ENCODE measurements at places on chromosomes 7 and 10.

DNA sequence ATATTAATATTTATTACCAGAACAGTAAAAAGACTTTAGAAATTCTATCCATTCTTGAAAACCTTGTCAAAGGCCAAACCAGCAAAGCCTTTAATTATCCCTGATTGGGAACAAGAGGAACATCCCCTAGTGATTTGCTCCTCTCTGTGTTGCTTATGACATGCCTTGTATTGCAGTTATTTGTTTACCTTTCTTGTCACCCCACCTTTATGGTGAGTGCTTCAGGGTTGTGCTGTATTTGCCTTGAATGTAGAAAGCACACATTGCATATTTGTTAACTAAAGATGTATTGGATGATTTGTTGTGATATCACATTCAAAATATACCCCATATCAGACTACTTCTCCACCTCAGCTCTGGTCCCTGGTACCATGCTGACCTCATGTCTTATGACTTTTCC is 23.5 kb upstream of the TECTB start:
- no peak for DNase-seq

DNA sequence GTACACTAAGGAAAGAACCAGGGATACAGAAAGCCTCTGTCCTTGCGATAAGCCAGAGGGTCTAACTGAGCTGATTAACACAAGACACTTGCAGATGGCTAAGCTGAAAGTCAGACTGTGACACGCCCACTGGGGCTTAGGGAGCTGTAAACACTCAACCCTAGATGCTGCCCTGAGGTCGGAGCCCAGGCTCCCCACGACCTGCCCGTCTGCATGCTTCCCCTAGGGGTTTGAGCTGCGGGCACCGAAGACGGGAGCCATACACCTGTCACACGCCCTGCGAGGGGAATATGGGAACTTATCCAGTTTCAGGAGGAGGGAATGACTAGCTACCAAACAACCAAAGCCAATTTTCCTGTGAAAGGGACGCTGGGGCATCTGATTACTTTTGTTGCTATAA is 96.0 kb downstream of the HTR5A start:
- DNase-seq, result no peak

DNA sequence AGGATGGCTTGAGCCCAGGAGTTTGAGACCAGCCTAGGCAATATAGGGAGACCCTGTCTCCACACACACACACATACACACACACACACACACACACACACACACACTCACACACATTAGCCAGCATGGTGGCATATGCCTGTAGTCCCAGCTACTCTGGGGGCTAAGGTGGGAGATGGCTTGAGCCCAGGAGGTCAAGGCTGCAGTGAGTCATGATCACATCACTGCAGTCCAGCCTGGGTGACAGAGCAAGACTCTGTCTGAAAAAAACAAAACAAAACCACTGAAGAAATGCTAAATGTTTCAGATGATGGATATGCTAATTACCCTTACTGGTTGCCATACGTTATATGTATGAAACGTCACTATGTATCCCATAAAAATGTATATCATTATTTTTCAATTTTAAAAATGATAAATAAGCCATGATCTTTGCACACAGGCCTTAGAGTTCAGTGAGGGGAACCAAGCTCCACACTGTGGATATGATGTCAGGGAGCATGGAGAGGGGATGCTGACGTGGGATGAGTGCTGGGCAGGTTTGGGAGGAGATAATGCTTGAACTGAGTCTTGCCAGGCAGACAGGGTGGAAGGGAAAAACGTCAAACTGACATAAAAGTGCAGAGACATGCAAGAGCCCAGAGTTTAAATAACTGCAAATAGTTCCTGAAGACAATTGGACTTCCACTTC is 45.9 kb upstream of the ARHGAP12 start:
- no peak for DNase-seq

DNA sequence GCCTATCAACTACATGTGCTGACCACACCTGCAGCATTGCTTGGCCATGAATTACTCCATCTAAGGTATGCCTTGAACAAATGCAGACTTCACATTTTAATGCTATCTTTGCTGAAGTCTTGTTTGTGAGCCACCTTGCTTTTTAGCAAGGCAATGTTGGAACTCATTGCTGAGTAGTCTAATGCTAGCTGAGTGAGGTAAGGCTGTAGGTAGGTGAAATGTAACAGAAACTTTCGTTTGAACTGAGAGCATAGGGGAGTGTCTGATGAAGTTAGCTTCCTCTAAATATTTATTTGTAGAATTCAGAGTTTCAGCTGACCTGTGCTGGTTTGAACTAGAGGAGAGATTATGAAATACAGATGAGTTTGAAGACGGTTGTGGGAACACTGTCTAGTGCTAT is 238.5 kb downstream of the SEMA3A start:
- no peak for DNase-seq

DNA sequence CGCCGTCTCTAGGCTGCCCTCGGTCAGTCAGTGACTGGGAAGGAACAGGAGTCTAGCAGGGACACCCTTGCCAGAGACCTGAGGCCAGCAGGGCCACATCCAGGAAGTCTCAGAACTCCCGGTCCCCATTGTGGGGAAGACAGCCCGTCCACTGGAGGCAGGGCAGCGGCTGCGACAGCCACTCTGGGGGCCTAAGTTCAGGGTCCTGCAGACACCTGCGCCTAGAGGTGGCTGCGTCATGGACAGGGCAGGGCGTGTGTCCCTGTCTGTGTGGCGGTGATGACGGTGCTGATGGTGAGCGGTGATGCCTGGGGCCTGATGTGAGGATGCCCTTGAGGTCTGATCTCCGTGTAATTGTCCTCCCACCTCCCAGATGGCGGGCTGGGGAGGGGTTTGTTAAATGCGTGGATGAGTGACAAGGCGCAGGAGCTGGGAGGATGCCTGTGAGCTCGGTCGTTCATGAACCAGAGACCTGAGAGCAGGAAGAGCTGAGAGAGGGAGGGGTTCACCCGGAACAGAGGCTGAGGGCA is 537.9 kb upstream of the FOXK1 start:
- DNase-seq, result no peak

DNA sequence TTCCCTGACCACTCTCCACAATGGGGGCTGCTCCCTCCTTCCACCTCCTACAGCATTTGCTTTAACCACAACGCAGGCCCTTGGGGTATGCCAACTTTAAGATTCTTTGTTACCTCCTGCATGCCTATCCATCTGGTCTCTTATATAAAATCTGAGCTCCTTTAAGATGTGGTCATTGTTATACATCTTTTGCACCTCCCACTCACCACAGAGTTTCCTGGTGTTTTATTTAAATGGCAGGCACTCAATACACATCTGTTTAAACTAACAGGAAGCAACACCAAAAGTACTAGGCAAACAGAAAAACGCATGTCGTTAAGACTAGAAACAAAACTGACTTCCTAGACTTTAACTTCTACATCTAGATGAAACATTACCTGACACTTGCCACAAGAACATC is 36.3 kb downstream of the SLC25A13 start:
- DNase-seq, result no peak

DNA sequence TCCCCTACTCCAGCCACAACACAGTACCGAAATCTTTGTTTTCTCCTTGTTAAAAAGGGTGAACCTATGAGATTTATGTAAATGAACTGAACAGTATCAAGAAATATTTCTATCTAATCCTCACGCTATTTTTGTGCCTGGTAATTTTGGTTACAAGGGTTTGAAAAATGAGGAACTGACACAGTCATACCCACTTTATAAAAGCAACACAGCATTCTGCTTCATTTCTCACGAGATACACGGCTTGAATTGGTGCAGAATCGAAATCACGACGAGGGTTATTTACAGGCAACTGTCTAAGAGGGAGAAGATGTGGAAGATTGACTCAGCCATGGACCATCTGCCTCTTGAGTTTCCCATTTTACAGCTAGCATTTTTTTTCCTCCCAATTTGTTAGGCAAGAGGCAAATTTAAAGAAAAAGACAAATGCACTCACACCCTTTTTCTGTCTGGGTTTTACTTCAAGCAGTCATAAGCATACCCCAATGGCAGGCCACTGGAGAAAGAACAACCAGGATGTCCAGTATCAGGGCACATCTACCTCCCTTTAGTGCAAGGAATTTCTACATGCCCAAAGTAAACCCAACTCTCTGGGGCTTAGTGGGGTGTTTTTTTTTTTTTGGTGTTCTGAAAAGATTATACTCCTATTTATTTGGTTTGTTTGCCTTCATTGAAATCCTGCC is 108.1 kb downstream of the ITGB8 start:
- no peak for DNase-seq

DNA sequence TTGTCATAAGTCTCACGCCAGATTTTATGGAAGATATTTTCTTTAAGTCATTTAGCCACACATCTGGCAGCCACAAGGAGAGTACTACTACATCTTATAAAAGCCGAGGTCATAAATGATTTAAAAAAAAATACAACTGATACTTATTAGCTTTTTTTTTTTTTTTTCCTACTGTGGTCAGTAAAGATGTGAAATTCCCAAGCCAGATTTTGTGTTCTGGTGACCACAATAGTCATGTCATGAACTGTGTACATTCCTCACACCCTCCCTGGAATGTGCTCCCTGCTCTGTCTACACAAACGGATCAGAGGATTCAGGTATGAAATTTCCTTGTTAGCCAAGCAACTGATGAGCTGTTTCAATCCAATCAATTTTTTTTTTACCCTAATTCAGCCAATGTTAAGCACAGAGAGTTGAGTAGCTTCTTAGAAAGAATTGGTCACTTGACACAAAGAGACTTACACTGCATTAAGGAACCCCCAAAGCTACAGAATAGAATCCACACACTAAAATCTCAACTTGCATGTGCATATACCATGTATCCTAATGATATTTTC is 54.7 kb downstream of the CHRM2 start:
- DNase-seq, result no peak

DNA sequence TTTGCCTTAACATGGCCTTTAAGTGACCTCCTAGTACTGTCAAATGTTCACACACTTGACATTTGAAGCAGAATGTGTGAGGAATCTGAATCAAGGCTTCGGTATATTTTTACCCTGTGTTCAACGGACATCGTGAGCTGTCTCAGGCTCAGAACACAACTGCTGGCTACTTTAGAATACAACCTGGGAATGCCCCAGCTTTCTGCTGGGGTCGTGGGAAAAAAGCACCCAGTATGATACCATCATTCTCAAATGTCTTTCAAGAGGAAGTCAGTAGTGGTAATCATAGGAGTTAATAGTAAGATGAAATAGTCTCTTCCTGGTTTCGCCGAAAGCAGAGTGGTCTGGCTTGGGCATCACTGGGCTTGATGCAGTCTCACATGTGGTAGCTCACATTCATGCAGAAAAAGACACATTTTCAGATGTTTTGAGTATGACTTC is 67.2 kb downstream of the CREB5 start:
- DNase-seq, result no peak

GRCh38 chr7:107262857-107263256 is 94.1 kb downstream of the HBP1 start:
- DNase-seq, result no peak

GRCh38 chr10:84613336-84614021 is 285.1 kb downstream of the CCSER2 start:
- no peak for DNase-seq

DNA sequence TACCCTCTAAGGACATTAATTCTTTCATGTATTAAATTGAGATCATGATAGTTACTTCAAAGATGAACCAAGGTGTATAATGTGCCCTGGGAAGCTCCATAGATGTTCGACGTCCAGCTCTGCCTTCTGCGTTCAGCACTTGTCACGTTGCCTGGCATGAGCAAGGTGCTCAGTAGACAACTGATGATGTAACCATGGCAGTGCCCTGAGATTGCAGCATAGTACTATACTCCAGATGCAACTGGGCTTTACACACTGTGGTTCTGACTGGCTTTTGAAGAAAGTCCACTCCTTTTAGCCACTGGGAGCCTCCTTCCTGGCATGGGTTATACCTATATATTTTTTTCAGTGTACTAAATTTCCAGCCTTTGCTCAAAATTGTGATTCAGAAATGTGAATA is 355.8 kb upstream of the SORCS1 start:
- no peak for DNase-seq

GRCh38 chr7:1975179-1975578 is 257.6 kb downstream of the MAD1L1 start:
- no peak for DNase-seq

- no peak for DNase-seq
Observed at GRCh38 chr7:110918949-110919548, 171.9 kb upstream of the LRRN3 start.
